ENCODE measurements at places on chromosomes 4 and X.

GRCh38 chr4:151251603-151252304 is 25.2 kb upstream of the PRSS48 start:
- DNase-seq: no peak

GRCh38 chrX:104564921-104565703 is 887 bp upstream of the IL1RAPL2 start:
- DNase-seq: no peak

DNA sequence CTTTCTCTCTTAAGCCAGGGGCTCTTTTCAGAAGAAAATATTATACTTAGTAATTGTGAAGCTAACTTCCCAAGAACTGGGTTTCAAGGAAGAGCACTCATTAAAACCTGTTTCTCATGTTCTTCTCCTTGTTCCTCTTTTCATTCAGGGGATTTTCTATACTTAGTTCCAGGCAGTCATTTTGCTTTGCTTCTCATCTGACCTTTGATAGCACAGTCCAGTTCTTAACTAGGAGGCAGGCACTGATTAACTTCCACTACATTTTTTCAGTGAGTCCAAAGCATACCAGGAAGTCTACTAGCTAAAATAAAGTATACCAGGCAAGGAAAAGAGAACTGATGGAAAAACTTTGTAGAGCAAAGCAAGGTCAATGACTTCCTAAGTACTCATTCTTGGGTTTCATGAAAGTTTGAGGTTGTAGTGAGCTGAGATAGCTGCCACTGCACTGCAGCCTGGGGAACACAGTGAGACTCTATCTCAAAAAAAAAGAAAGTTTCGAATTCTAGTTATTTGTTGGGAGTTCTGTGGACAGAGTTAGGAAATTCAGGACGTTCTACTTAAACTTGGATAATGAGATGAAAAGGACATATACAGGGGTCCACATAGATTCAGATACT is 190.1 kb upstream of the HS3ST1 start:
- DNase-seq: no peak

DNA sequence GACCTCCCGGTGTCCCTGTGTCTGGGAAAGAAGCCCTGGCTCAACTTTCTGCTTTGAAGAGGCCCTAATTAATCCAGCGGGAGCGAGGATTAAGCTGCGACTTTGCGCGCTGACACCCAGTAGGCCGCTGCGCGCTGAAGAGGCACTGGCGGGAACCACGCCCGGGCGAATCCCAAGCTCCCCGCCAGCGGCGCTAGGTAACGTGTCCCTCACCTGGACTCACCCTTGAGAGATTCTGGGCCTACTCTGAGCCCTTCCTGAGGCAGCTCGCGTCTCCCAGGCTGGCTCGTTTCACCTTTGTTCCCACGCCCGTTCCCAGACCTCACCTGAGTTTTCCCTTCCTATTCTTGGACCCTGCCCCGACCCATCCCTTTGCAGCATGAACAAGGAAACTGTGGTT is 616 bp upstream of the KLHL34 start:
- DNase-seq: no peak

DNA sequence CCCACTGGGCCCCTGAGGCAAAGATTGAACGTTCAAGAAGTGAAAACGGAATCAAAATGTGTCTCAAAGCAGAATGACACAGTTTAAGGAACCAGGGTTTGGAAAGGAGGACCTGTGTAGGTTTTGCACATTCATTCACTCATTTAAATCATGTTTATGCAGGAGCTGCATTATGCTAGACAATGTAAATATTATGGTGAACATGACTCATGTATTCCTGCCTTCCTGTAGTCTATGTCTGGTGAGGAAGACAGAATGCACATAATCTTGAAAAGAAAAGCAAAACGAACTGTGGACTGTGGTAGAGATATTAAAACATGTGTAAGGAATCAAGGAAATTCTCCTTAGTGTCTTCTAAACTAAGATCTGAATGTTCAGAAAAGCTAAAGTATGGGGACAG is 311.8 kb upstream of the SMIM31 start:
- DNase-seq: no peak

DNA sequence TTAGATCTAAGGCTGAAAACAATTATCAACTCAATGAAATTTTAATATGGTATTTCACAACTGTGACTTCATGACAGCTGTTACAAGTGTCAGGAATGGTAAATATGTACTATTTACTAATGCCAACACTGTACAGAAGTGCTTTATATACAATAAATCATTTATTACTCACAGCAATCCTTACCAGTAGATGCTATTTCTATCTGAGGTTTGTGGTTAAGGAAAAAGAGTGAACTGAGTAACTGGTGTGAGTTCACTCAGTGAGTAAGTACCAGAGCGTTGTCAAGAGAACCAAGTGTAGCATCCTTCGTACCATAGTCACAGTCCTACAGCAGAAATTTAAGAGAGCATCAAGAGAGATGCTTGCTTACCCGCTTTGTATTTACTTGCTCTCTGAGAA is 23.3 kb downstream of the MTHFD2L start:
- no peak for DNase-seq

DNA sequence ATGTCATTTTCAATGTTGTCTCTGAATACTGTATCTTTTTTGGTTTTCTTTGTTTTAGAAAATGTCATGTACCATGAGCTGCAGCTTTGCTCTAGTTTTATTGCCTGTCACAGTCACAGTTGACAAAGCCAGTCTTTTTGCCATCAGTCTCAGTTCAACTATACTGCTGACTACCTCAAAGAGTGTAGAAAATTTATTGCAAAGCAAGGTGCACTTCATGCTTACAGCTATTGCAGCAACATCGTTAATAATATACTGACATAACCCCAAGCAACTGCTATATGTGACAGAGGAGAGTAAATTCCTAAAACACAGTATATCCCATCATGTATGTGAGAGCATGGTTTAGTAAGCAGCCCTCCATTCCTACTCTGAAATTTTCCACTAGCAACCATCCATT is 2022.3 kb downstream of the ARAP2 start:
- no peak for DNase-seq

DNA sequence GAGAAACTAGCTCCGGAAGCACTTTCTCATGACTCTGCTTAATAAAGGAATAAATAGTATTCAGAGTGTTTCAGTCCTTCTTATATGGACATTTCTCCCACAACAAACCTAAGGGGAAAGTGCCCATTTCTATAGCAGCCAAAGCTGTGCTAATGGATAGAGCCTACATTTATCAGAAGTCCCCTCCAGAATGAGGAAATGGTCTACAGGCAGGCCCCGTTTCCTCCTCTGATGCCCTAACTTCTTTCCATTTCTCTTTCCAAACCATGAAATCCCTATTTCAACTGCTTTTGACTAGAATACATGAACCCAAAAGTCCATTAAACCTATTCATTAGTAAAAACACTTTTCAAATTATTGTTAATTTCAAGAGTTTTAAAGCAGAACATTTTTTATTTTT is 4.5 kb downstream of the ACSL1 start:
- no peak for DNase-seq

DNA sequence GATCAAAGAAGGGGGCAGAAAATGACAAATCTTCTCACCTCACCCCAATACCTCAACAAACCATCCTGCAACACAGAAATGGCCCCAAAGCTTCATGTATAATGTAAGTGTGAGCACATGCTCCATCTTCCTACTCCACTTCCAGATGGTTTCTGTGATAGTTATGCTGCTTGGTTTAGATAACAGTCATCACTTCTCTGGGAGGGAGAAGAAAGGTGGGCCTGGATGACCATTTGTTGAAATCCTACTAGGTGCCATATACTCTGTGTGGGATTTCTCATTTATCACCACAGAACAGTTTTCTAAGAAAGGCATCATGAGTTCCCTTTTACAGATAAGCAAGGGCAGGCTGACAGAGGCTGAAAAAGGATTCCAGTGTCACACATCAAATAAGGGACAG is 31.3 kb upstream of the NXF3 start:
- DNase-seq: no peak

GRCh38 chr4:86482306-86483172 is 111.6 kb upstream of the PTPN13 start:
- no peak for DNase-seq

- no peak for DNase-seq
These were observed 525.5 kb upstream of the BOD1L1 start for GRCh38 chr4:14152834-14153519.

GRCh38 chr4:38574559-38575333 is 89.3 kb upstream of the KLF3 start:
- DNase-seq: no peak

DNA sequence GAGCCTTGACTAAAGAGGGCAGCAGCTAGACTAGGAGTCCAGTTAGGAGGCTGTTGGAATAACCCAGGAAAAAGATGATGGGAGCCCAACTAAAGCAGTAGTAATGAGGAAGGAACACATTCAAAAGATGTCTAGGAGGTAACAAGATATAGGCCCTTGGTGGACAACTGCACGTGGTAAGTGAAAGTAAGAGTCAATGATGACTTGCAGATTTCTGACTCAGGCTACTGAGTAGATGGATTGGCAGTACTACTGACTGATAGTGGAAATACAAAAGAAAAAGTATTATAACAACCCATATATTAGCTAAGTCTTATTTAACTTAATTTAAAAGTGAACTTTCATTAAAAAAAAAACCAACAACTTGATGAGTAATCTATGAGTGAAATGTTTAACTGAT is 74.0 kb downstream of the PAK3 start:
- DNase-seq: no peak

DNA sequence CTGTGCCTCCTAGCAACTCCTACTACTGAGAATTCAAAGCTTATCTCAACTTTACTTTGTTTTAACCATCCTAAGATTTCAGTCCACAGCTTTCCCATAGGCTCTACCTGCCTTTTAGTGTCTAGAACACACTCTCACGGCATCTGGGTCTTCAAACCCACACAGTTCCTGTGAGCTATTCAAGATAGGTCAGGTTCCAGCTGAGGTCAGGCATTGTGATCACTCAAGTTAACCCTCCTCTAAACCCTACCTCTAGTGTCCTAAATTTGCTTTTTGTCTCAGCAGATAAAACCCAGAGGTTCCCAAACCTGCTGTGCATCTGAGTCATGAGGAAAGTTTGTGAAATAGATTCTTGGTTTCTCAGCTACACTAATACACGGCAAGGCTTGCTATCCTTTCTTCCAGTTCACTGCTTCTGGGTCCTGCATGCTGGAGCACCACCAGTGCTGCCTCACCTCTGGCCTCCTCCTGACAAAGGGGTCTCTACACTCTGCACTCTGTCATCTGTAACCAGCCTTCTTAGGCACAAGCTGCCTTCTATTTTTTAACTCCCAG is 324.6 kb upstream of the MAGEB2 start:
- no peak for DNase-seq

- no peak for DNase-seq
These were observed 105.3 kb downstream of the ADAMTS3 start for GRCh38 chr4:72463724-72464123.

All from ureter (tissue), 1 donor.